Activated B cell treated with CpG ODN at 0.5 μM for 24 hours (primary cell): ENCODE measurements at places on chromosomes 16 and 17. TPM values are rescaled to one million over a fixed set of nuclear protein-coding genes. Genes with fewer than 3 reads are reported as not detected.

DNA sequence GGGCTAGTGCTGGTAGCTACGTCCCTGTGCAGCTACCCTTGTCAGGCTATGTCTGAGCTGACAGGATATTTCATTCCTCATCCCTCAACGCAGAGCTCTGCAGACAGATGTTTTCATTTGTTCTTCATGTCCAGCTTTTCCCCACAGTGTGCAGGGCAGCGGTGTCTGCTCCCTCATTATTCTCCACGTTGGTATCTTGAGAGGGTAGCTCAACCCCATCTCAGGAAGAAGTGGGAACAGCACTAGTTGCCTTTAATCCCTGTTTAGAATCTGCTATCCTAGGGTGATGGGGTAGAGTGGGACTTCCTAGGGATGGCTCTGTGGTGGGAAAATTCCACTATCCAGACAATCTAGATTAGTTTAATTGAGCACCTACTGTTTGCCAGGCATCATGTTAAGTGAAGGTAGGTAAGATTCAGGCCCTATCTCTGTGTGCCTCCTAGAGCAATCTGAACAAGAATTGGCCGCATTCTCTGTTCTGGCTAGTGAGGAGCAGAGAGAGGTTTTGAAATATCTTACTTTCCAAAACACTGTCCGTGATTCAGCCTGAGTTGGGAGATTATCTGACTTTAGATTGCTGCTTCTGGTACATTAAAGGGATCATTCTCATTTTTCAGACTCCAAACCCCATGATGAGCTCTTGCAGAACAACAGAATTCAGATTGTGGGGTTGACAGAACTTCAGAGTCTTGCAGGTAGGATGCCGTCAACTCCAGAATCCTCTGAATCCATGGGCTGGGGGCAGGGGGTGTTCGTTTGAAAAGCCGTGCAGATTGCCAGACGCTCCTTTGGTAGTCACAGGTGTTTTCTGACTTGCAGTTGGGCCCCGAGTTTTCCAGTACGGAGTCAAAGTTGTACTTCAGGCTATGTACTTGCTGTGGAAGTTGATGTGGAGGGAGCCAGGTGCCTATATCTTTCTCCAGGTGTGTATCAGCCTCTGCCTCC is 963 bp downstream of the ALG1 start:
- no peak for DNase-seq

- no peak for DNase-seq
Observed at GRCh38 chr17:46783031-46783593, 35.4 kb downstream of the WNT3 start.

DNA sequence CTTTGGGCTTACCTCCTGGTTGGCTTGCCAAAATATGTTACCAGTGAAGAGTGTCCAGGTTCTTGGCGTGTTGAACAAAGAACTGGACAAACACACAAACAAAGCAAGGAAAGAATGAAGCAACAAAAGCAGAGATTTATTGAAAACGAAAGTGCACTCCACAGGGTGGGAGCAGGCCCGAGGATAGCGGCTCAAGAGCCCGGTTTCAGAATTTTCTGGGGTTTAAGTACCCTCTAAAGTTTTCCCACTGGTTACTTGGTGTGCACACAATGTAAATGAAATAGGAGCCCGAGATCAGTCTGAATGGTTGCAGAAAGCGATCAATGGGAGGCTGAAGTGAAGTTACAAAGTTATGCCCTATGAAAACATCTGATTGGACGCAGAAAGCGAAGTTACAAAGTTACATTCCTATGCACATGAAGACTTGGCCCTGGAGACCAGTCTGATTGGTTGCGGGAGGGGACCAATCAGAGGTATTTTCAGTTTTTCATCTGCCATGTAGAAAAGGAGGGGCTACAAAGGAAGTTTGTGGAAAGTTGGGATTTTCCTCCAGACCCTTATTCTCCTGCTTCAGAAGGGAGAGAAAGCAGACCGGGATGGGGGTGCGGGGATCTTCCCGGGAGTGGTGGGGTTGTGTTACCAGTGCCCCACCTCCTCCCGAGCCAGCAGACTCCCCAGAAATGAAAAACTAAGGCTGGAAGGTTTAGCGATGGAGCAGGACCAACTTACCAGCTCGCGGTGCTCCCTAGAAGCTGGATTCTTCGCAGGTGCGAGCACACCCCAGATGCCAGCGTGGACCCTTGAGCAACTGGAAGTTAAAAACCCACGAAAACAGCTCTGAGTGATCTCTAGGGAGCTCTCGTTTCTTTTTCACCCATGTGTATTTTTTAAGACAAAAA is at the start of gene SLFN12:
Gene SLFN12, minus strand, starts transcription at position 325 of the 899 bp plus-strand sequence. CDS start 9,472 bp downstream, outside the sequence.
- DNase-seq, result peak; percentile 29

The SCIMP gene
- total RNA-seq, result 23.4 and 24.5 TPM in 2 replicates

- no peak for DNase-seq
Observed at GRCh38 chr17:64081802-64082799, 47.8 kb downstream of the ERN1 start.

The PSMD3 gene
- total RNA-seq, result 115 and 127 TPM in 2 replicates

DNA sequence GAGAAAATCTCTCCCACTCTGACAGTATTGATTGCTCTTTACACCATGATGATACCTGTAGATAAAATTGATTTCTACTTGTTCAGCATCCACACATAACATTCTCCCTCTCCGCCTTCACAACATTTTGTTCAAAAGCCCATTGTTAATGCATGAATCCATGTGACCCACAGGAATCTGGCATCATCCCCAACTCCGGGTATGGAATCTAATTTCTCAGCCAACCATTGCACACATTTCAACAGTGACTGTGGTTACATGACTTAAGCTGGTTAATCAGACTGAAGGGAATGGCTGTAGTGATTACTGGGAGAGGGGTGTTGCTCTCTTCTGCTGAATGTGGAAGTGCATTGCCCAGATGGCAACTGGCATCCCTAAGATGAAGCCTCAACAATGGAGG is 161.4 kb upstream of the C16orf82 start:
- no peak for DNase-seq

DNA sequence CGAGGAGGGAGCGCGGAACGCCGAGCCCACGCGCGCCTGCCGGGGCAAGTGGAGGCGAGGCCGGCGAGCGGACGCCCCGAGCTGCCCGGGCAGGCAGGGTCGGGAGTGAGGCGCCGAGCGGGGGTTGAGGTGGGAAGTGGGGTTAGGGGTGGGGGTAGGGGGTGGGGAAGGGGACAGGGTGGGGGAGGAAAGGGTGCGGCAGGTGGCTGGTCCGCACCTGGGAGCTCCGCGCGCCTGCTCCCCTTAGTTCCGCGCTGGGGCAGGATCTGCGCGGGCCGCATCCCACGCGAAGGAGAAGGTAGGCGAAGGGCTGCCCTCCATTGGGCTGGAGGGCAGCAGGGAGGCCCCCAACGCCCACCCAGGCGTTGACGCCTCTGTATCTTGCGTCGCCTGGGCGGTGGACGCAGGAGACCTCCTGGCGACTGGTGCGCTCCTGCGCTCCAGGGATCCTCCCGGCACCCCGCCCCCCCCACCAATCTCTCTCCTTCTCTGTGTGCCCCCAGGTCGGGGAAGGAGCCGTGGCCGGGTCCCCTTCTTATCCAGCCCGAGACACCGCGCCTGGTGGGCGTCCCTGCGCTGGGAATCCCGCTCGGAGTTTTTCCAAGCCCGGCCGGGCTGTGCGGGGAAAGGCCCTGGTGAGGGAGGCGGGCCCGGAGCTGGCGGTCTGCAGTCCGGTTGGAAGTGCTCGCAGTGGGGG is 51.3 kb upstream of the AMZ2 start:
- DNase-seq, result no peak

DNA sequence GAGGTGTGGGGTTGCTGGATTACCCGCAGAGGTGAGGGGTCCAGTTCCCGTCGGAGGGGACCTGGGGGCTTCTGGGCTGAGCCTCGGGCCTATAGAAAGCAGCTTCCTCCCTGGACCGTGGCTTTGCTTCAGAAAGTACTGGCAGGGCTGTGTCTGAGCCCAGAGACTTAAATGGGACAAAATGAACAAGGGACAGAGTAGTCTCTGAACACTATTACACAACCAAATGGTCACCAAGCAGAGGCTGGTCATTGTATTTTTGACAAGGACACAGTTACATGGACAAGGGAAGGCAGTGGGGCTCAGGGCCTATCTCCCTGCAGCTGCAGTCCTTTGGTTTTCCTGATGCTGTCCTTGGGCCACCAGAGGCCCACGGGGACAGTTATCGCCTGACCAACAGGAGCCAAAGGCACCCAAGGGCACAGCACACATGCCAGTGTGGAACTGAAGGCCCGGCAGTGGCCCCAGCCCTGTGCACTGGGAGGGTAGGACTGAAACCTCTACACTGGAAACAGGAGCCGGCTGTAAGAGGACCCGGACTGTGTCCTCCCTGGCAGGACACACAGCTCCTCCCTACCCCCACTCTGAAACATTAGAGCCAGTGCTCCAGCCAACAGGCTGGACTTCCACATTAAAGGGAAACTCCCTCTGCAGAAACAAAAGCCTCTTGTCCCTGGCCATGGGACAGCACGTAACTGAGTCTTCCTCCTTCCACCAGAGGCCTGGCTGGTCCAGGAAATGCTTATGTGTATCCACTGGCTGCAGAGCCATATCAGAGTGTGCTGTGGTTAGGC is 26.0 kb upstream of the ERN1 start:
- DNase-seq, result no peak

- DNase-seq, result no peak
Observed at GRCh38 chr17:13874817-13875216, 194.5 kb upstream of the COX10 start.

The MILR1 gene
- total RNA-seq, result 13.5 and 13.9 TPM in 2 replicates

DNA sequence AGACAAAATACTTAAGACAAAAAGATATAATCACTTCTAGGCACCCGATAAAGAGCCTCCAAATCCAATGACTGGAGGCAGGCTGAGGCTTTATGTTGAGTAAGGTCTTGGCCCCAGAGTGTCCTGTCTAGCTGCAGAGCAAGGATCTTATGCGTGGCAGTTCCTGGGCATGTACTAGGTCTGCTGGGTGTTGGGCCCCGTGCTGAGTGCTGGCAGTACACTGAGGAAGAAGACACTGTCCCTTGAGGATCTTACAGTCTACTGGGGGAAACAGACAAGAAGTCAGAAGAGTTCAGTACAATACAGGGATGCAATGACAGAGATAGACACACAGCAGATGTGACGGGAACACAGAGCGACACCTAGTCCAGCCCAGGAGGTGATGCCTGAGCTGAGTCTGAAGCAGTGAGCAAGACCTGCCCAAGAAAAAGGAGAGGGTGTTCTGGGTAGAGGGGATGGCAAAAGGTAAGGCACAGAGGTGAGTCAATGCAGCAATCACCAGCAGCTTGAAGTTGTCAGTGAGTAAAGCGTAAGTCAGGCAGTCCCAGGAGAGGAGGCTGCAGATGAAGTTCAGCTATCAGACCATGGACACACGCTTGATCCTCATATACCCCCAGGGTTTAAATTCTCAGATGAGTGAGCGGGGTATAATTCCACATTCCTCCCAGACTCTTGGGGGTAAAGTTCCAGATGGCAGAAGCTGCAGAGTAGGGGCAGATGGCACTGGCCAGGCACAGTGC is 18.1 kb downstream of the MAP3K14 start:
- DNase-seq, result no peak

The APRT gene
- 198 and 209 TPM in 2 replicates for total RNA-seq

The SPATA32 gene
- 0.27 and 0.39 TPM in 2 replicates for total RNA-seq

- DNase-seq, result no peak
Observed at GRCh38 chr17:21372256-21372954, 3.8 kb upstream of the KCNJ12 start.

DNA sequence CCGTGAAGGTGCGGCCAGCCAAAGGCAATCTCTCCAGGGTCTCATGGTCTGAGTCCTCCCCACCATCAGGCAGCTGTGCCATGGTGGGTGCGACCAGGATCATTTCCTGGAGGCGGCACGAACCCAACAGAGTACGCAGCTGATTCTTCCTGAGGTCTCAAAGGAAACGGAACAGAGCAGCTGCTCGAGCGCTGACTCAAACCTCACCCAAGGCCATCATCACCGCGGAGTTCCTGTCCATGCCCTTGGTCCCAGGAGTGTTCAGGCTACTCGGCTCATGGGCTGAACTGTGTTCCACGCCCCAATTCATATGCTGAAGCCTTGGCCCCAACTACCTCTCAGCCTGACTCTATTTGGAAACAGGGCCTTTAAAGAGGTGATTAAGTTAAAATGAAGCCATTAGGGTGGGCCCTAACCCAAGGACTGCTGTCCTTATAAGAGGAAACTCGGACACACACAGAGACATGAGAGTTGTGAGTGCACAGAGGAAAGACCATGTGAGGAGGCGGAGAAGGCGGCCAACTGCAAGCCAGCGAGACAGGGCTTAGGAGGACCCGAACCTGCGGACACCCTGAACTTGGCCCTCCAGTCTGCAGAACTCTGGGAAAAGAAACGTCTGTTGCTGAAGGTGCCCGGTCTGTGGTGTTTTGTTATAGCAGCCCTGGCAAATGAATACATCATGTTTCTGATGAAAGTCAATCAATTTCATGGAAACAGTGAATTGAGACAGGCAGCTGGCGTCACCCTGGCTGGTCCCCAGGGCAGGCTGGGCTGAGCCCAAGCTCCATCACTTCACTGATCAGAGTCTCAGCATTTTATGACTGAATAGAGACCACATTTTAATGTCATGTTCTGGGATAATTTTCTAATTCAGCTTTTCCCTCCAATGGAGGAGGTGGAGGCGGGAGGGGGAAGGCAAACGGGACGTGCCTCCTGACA is 13.7 kb downstream of the MXRA7 start:
- DNase-seq, result peak; percentile 27

The SOST gene
- not detected in 2 replicates for total RNA-seq

DNA sequence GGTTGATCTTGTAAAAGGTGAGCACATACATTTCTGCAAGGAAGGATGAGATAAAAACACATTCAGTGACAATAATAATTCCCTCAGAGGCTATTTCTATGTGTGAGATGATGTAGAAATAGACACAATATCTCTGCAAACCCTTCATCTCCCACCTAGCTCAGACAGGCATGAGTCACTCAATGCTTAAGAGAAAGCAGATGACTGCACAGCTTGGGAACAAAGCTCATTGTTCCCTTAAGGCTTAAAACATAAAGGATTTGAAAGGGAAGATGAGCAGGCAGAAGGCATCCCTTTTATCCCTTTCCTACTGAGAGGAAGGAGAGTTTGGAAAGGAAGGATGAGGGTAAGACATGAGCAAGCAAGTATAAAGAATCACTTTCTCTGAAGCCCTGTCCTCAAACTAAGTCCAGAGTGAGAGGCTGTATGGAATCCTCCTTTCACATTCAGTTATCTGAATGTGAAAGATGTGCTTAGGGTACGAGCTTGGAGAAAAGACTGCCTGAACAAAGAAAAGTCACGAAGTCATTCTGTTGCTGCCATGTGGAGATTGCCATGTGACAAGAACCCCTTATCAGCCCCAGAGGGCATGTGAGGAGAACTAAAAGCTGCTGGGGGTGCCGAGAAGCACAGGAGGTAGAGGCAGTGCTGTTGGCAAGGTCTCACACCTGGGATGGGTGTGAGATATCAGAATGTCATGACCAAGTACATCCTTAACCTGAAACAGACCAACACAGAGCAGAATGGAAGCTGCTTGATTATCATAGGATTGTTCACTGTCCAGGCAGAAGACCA is 58.2 kb downstream of the CNTNAP4 start:
- DNase-seq, result no peak

- DNase-seq, result no peak
Observed at GRCh38 chr16:27722892-27723450, 173.0 kb downstream of the KATNIP start.

- DNase-seq, result peak; percentile 81
Observed at GRCh38 chr16:71883849-71884638, at the start of gene ZNF821. ZNF821 (minus strand) TSS chr16:71884182; CDS start chr16:71879946, 4,236 bp downstream.
